Frontal cortex (tissue), 4 donors: ENCODE measurements at places on chromosomes 2 and 18.

DNA sequence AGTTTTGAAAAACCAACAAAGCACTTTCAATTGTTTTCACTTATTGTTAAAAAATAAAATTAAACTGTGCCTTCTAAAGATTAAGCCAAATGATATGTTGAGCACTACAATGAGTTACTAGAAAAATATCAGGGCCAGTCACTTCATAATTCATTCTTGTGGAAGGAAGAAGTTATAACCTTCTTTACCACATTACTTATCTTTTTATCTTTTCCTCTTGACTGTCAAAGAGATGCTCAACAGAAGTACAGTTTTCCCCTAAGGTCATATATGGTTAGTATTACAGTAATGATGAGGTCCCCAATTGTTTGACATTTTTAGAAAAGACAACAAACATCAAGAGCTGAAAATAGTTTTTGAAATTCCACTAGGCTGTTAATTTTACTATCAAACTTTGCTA lies 9.4 kb downstream of the PELI1 start:
- DNase-seq = no peak

DNA sequence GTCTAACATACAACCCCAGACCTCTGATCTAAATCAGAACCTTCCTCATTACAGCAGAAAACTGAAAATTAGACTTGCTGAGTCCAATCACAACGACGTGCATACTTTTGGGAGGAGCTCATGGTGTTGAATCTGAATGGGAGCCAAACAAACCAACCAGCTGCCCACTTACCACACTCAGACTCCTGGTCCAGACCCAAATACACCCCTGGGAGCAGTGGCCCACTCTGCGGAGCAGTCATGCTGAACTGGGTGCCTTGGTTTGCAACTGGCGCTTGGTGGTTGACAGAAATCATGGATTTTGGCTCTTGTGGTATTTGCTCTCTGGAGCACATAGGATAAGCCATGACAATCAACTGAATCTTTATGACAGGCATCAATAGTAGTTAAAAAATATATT lies 253.6 kb upstream of the TNP1 start:
- DNase-seq = no peak

- no peak for DNase-seq
These were observed 2.2 kb downstream of the LRRTM4 start for GRCh38 chr2:77519888-77520506.

- DNase-seq = no peak
These were observed 129.4 kb upstream of the GLI2 start for GRCh38 chr2:120606280-120606679.
